ENCODE measurements at places on chromosomes 12 and 14. TPM values are rescaled to one million over a fixed set of nuclear protein-coding genes. Genes with fewer than 3 reads are reported as not detected.

DNA sequence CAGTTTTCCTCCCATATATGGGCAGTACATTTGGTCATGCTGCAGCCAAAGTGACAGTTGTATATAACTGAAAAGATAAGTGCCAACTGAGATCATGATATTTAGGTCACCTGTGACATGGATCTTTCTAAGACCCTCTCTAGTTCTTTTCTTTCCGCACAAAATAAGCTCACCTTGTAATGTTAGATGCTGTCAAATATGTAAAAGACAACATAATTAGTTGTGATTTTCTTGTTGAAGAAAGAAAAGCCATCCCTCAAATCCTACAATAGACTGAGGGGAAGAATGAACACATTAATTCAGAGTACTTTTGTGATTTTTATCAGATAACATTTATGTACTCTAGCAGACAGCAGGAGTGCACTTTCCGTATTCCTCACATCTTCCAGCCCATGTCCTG lies 37.4 kb downstream of the OVCH1 start:
- no peak for DNase-seq

DNA sequence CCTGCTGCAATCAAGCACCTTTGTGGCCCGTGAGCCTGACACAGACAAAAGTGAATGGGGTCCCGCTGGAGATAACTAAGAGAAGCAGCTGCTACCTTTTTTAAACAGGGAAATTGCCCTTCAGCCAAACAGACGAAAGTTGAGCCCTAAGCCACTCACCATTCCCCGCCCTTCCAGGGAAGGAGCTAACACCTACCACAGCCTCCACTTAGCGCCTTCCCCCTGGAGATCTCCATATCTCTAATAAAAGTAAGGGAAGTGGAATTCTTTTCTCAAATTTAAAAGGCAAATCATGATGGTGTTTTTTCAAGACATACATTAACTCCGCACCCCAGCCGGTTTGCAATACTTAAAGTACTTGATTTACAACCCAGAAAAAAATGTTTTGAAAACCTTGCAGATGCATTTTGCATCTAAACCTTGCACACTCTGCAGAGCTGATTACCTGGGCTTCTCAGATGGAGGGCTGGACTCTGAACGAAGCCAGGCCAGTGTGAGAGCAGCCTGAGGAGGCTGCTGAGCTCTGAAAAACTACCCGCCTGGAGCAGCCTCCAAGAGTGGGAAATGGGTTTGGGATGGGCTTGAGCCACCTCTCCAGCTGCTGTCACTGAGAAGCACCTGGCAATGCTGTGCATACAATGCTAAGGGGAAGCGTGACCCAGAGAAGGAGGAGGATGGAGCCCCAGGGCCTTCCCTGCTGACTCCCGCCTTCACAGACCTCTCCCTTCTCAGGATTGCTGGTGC lies 10.0 kb downstream of the NUAK1 start:
- no peak for DNase-seq

GRCh38 chr12:32312049-32312670 lies 87.2 kb upstream of the FGD4 start:
- peak; percentile 46 for DNase-seq

Gene ADAMTS20
- polyA plus RNA-seq, result not detected

DNA sequence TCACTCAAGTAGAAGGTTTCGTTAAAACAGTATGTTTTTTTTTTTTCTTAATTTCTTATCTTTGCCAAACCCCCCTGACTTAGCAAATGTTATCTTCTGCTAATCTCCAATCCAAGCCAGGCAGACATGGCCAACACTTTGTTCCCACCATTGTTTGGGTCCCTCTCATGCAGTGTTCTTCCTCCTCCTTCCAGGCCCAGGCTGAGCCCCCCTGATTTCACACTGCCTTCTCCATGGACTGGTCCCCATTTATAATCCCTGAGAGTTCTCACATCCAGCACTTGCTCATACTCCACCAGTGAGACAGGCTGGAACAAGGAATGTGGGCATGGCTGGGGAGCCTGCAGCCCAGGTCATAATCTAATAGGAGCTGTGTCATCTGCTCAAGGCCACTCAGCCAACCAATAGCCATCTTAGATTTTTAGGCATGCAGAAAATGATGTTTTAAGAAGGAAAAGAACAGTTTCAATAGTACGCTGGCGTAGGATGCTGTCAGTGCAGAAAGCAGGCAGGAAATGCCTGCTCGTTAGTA lies 238.4 kb upstream of the CCDC196 start:
- no peak for DNase-seq

GRCh38 chr14:27006570-27006969 lies 408.7 kb upstream of the NOVA1 start:
- no peak for DNase-seq

GRCh38 chr12:32255588-32255987 lies 143.8 kb upstream of the FGD4 start:
- no peak for DNase-seq

DNA sequence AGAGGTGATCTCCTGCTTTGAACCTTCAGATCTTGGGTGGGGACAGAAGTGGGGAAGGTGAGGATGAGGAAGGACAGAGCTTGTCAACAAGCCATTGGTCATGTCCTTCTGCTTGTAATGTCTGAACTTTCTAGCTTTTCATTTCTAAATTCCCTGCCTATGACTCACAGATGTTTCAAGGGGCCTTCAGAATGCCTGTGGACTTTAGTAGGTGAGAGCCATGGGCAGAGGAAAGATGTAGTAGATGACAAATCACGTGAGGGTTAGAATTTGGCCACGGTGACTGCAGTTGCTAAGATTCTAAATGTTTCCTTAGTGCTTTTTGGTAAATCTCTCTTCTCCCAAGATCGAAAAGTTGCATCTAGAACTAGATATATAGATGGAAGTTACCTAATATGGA lies 18.7 kb upstream of the CREBL2 start:
- no peak for DNase-seq

DNA sequence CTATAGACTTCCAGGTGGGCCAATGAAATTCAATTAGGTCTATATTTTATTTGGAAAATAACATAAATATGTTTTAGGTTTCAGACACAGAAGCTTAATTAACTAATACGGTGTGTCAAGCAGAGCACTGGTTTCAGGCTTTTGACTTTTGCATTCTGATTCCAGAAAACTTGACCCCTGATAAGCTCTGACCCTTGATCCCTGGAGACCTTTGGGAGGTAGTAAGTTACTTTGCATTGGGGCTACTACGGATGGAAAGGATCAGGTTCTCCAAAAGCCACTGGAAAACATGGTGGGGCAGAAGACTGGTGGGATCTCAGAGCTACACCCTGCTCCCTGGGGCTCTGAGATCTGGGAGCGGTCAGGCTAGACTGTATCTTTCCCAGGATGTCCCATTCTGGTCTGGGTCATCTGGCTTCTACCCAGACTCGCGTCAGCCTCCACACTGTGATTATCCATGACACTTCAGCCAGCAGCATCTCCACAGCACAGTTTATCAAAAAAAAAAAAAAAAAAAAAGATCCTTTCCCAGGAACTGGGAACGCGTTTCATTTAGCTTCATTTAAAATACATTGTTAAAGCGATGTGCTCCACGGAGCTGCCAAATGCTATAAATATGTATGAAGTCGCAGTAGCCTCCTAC lies 17.8 kb upstream of the EMP1 start:
- DNase-seq, result no peak

DNA sequence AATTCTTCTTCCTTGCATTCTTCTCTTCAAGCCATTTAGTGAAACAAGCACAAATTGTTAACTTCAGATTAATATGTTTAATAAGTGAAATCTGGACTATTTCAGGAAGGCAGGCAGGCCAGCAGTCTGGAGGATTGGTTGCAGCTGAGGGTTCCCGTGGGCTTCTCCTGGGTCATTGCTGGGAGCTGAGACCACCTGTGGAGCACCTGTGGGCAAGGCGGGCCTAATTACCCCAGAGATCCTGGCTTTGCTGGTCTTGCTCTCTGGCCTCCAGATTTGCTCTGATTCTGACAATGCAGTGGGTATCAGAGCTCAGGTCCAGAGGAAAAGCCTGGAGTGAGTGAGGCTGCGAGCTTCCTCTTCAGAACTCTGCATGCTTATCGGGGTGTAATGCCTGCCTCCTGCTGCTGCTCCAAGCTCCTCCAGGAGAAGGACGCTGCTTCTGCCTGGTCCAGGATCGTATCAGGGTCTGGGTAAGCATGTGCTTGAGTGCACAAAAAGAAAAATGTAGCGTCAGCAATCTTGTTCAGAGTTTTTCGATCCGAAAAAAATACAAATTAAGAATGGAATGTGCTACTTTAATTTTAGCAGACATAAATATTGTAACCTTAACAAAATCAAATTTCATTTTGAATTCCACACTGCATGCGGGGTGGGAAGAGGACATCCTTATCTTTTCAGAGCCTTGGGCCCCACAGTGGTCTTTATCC lies 93.8 kb downstream of the TMEM30B start:
- no peak for DNase-seq

Gene EIF4B
- 645 TPM for polyA plus RNA-seq

DNA sequence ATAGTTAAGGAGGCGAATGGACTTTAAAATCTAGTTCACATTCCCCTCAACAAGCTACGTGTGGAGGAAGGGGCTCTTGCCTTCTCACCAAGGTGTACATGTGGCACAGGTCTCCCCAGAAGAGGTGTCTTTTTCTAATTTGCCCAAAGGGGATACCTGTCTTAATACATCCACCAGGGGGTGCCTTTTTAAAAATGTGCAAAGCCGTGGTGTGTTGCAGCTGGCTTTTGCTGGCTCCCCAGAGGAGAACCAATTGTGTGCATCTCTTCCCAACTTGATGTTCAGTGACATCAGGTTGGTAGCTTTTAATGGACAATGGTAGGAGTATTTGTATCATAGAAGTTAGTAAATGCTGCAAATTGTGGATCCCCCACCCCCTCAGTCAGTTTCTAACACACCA lies 33.8 kb downstream of the CREBL2 start:
- no peak for DNase-seq

- DNase-seq, result no peak
These were observed 149.0 kb upstream of the PRMT8 start for GRCh38 chr12:3342051-3342450.

Gene CPNE6
- not detected for polyA plus RNA-seq
